Fibroblast of skin of right quadriceps (primary cell): ENCODE measurements at places on chromosomes 2 and 18.

DNA sequence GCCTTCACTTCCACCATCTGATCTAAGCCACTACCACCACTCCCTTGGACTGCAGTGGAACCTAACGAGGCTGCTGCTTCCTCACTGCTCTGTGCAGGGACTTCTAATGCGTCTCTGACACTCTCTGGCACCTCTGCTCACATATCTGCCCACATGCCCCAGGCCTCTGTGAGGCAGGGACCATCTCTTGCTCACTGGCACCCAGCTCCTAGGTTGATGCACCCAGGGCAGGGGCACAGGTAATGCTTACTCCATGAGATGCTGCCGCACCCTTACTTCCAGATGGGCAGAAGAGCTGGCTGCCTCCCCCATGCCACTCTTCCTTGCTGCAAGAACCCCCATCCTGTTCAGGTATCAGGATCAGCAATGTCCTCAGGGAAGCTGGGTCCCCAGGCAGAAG lies 294.0 kb upstream of the HS6ST1 start:
- DNase-seq, result no peak

DNA sequence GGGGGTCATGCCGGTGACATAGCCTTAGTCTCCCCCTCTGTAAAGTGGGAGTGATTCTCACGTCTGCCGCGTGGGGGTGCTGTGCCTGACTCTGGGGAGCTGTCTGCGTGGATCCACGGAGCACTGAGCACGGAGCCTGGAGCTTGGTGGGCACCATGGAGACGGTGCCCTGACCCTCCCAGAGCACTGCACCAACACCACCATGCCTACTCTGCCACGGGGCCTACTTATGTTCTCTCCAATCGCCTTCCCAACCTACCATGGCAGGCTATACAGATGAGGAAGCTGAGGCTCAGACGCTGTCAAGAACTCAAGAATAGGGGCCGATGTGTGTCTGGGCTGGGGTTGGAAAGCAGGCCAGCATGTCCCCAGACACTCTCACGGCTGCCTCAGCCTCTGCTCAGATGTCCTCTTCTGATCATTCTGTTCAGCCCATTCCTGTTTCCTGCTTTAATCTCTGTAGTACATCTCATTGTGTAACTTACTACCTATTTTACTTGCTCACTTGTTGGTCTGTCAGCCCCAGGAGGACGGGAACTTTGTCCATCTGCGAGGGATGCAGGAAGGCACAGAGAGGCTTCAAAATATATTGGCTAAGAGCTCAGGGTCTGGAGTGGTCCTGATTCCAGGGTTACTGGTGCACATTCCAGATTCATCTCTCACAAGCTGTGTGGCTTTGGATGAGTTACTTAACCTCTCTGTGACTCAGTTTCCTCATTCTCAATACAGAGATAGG lies 168.1 kb upstream of the HS6ST1 start:
- no peak for DNase-seq

GRCh38 chr18:36456622-36457021 lies 159.1 kb downstream of the FHOD3 start:
- no peak for DNase-seq

DNA sequence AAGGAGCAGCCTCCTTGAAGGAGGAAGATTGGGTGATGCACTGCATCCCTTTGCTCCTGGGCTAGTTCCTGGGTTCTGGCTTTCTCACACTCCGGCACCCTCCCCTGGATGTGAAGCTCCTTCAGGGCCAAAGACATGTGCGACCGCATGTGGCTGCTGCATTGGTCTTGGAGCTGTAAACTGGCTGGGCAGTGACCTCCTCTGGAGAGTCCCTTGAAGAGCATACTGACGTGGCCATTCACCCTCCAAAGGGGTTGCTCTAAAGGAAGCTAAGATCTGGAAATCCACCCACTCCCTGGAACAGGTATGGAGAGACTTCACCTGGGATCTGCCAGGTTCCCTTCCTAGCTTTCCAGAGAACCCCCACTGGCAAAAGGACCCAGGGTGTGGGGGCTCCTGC lies 62.1 kb downstream of the TMEM17 start:
- no peak for DNase-seq

DNA sequence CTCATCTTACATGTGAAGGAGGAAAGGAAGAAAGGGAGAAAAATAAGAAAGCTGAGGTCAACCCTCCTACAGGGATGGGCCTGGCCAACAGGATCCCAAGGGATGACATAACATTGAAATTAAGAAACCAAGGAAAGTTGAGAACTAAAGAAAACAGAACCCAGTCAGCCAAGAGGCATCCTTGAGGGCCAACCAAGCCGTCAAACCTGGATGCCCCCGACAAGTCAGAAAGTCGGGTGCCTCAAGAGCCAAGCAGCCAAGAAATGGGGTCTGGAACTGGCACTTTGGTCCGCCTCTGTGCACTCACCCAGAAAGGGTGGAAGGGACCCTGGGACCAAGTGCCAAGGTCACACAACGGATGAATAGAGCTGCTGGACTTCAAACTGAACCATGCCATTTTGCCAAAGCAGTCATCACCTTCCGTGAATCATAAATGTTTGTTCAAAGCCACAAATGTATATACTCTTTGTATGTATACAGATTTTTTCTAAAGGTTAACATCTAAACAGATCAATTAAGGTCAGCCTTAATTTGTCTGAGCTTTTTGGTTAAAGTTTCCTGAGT lies 27.0 kb upstream of the PTPN4 start:
- DNase-seq, result no peak
